Skin of body (tissue), 3 donors: ENCODE measurements at places on chromosomes 7 and 10. TPM values are rescaled to one million over a fixed set of nuclear protein-coding genes. Genes with fewer than 3 reads are reported as not detected.
A peak's percentile ranks its signal among the peaks of the same experiment; 100 is the strongest.

Gene IKZF5
- 11.8 TPM for total RNA-seq

Gene ARHGEF35
- total RNA-seq: 10.3 TPM

Gene GPER1
- 1.6 TPM for total RNA-seq

Gene COMMD3
- total RNA-seq: 56.7 TPM

Gene ANKRD61
- total RNA-seq: not detected

Gene FAM241B
- 1.7 TPM for total RNA-seq

Gene FAM180A
- total RNA-seq: 2.8 TPM

Gene CACNA2D1
- total RNA-seq: 54.4 TPM

Gene TWIST1
- total RNA-seq: 39.9 TPM

Gene ARHGAP12
- 49.3 TPM for total RNA-seq

DNA sequence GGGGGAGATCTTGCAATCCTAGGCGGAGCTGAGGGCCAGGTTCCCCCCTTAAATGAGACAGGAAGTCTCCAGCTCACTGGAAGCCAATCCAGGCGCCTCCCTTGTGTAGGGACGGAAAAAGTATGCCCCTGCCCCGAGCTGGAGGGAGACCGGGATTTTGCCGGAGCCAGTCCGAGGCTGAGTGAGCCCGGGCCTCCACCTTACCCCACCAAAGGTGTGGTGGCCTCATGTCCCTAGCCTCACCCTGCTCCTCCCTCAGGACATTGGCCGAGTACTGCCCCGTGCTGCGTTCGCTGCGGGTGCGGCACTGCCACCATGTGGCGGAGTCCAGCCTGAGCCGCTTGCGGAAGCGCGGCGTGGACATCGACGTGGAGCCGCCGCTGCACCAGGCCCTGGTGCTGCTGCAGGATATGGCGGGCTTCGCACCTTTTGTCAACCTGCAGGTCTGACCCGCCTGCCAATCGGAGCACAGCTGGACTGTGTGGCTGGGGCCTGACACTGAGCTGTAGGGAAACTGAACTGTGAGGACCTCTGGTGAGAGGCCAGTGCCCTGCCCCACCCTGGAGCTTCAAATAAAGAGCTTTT, 2.0 kb downstream of the FBXL15 start:
- DNase-seq: peak; percentile 31

- no peak for DNase-seq
Observed at GRCh38 chr7:134121632-134122139, 5.5 kb upstream of the LRGUK start.

- no peak for DNase-seq
Observed at GRCh38 chr10:126701526-126701925, 31.0 kb upstream of the C10orf90 start.

GRCh38 chr7:111098011-111098925, 7.3 kb downstream of the LRRN3 start:
- DNase-seq: peak; percentile 13

DNA sequence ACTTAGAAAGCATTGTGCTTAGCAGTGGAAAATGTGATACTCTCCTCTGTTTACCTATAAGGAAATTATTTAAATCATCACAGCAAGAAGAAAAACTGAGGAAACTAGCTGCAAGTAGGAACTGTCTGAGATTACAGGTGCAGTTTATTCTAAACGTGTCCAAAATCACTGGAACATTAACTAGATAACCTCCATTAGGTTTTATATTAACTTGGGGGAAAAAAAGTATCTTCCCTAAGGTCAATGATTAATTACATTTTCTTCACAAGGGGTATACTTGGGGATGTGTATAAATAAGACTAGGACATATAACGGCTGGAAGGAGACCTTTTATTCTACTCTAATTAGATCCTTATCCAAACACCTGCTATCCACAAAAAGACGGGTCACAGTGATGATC, 3.7 kb downstream of the GOT1 start:
- DNase-seq: no peak

GRCh38 chr7:106009503-106010226, 46.6 kb downstream of the CDHR3 start:
- DNase-seq: peak; percentile 98

DNA sequence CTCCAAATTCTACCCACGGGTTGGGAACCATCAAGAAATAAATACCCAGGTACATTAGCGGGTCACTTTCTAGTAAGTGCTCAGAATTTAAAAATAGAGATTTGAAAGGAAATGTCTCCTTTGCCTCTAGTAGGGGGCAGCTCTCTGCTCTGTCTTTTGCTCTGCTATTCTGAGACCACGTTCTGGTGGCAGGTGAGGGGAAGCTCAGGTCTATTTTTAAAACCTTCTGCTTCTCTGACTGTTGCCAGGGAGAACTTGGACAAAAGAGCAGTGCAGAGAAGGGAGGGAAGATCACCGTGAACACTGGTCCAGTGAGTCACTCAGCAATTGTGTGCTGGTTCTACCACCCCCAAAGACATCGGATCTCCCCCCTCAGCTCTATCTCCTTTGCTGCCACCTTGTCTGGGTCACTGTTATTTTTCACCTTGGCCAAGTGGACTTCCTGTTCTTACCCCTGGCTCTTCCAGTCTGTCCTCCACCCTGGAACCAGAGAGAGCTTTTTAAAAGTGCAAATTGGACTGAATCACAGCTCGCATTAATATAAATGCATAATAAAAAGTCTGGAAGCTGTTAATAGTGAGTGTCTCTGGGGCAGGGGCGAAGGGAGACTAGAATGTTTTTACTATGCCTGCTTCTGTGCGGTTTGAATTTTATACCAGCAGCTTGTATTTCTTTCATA, 72.4 kb upstream of the LOXL4 start:
- no peak for DNase-seq

DNA sequence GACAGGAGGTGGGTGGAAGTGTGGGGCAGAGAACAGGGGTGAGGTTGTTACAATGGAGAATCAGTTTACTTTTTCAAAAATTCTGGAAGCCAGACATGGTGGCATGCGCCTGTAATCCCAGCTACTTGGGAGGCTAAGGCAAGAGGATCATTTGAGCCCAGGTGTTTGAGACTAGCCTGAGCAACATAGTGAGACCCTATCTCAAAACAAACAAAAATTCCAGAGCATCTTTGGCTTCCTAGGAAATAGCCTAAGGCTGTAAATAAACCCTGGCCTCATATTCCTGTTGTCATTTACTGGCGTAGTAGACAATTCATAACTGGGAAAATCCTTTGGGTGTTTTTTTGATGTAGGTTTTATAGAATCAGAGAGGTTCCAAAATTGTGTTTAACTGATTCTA, 44.0 kb downstream of the GBF1 start:
- no peak for DNase-seq

DNA sequence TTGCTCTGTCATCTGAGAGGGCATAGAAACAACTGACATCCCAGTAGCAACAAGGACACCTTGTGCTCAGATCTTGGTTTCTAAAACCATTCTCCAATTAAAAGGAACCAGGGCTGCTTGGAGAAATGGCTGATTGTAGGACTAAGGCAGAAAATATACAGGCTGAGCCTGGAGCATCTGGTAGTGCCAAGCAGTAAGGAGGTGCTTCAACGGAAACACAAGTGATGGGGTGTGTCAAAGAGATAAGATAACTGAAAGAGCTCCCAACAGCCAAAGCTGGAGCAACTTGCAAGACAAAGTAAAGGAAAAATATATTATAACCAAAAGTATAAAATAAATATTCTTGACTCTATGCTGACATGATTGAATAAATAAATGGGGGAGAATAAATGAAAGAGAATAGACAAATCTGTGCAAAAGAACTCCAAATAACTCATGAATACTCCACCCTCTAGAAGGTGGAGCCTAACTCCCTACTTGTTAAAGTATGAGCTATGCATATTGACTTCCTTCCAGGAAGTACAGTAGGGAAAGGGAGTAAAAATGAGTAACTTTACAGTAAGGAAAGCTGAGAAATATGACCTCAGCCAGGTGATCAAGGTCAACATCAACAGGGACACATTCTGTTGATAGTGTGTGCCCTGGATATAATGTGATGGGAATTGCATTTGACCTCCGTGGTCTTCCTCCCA, 162.4 kb downstream of the NOC3L start:
- no peak for DNase-seq

GRCh38 chr10:110279407-110279986, 25.2 kb downstream of the SMNDC1 start:
- DNase-seq: peak; percentile 44

DNA sequence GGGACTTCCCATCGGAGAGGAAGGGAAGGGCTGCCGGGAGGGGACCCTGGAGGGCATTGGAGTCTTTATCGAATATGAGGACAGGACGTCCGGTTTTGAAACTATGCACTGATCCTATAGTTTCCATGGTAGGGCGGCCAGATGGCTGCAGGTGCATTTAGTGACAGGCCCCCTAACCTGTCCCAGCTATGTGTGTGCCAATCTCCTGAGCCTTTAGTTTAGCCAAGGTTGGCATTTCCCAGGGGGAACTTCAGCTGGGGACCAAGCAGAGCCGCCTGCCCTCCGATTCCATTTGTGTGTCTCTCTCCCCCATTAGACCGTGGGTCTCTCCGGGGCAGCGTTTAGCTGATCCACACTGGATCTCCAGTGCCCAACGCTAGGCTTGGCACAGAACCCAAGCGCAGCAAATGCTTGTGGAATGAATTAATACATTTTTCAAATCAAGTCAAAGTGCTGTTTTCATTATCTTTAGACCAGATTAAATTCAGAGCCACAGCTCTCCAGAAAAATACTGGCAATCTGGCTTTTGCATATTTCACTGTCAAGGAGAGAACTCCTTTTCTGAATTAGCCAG, 19.9 kb downstream of the TMEM270 start:
- DNase-seq: no peak

GRCh38 chr10:70265032-70265689, 18.6 kb downstream of the NPFFR1 start:
- no peak for DNase-seq

- DNase-seq: no peak
Observed at GRCh38 chr7:131655866-131656265, 99.4 kb upstream of the PODXL start.

GRCh38 chr7:17802056-17802455, 138.2 kb downstream of the SNX13 start:
- no peak for DNase-seq

GRCh38 chr10:94358480-94358879, 4.3 kb downstream of the NOC3L start:
- DNase-seq: no peak

DNA sequence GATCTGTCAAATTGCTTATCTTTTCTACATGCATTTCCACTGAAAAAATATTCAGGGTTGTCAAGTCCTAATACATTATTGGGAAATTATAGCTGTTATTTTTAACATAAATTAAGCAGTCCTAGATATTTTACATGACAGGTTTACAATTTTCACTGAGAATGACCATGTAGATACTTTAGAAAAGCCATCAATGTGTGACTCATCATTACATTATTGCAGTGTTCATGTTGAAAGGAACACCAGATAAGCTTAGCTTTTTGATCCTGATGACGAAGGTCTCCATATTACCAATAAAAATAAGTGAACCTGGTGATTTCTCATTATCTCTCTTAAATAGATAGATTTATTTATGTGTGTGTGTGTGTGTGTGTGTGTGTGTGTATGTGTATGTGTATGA, 529.5 kb upstream of the PCDH15 start:
- DNase-seq: no peak

DNA sequence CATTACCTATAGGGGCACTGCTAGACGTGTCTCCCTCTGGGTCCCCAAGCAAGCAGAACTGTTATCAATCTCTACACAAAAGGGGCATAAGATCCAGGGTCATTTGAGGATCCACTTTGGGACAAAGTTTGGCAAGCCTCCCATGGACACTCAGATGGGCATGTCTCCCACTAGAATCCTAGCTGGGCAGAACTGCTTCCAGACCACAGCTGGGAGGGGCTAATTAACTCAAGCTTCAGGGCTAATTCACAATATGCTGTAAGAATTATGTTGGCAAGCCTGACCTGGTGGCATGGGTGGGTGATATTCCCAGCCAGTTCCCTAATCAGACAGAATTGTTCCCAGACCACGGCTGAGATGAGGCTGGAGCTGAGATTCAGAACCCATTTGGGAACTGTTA, 738.4 kb upstream of the FZD8 start:
- no peak for DNase-seq

DNA sequence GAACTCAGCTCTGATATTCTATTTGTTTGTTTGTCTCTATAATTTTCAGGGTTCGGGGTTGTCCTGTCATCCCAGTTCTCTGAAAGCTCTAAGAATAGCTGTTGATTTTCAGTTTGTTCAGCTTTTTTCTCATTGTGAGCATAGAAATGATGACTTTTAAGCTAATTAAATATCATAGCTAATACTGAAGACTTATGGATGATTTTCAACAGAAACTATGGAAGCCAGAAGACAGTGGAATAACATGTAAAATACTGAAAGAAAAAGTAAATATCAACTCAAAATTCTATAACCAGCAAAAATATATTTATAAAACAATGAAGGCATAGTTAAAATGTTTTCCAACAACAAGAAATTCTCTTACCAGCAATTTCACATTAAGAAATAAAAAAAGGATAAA, 96.4 kb upstream of the ETV1 start:
- DNase-seq: no peak

DNA sequence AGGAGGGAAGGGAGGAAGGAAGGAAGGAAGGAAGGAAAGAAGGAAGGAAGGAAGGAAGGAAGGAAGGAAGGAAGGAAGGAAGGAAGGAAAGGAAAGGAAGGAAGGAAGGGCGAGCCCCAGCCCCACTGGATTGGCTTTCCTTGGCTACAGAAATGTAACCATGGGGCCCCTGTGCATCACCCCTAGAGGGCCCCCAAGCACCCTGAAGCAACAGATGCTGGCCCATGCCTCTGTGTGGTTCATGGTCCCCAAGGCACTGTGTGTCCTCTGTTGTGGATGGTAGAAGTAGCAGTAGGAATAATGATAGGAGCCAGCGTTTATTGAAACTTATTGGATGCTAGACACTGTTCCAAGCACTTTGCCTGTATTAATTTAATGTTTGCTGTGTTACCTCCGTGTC, 116.6 kb upstream of the MACROH2A2 start:
- no peak for DNase-seq

DNA sequence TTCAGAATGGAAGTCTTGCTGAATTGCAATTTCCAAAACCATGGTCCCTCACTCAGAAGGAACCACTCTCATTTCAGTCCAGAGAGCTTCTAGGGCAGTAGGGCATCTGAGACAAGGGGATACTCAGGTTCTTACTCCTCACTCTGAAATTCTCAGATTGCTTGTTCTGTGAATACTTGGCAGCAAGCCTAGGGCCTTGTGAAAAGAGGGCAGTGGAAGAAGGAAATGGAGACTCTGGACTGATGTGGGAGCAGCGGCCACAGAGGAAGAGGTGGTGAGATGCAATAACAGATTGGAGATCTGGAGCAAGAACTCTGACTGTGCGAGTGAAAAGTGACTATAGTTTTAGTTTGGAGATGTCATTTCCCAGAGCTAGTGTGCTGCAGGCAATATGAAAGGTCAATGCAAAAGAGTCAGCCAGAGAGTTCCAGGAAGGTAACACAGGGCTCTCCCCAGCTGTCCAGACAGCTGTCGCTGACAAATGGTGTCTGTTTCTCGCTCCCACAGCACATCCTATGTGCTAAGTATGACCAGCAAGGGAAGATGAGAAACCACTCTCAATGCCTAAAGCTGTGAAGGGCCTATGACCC, 291.6 kb upstream of the KIAA1217 start:
- DNase-seq: peak; percentile 9
